ENCODE measurements at places on chromosomes 3 and 15.

DNA sequence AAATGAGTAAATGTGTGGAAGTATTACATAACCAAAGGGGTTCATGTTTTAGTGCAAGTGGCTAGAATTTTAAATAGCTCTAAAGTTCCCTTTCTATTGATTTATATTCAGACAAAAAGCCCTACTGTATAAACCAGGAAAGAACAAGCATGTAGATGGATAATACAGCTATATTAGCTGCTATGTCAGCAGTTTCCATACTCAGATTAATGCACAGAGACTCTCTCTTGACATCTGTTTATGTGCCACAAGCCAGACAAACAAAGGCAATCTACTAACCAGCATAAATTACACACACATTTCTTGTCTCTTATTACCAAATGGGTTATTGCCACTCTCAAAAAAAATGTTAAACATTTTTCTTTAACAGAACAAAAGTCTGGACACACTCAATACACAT lies 760.1 kb upstream of the NECTIN3 start:
- no peak for DNase-seq

- no peak for DNase-seq
Measured at GRCh38 chr3:120567370-120568201, 28.6 kb upstream of the NDUFB4 start.

GRCh38 chr3:46681856-46682540 lies 11.5 kb downstream of the ALS2CL start:
- no peak for DNase-seq

- no peak for DNase-seq
Measured at GRCh38 chr15:97759363-97759762, 201.1 kb upstream of the ARRDC4 start.

- no peak for DNase-seq
Measured at GRCh38 chr3:126294211-126294808, 62.9 kb downstream of the KLF15 start.

- DNase-seq, result no peak
Measured at GRCh38 chr3:49469037-49469935, 781 bp upstream of the DAG1 start.

GRCh38 chr15:66824424-66824823 lies 122.4 kb downstream of the SMAD6 start:
- DNase-seq, result no peak

DNA sequence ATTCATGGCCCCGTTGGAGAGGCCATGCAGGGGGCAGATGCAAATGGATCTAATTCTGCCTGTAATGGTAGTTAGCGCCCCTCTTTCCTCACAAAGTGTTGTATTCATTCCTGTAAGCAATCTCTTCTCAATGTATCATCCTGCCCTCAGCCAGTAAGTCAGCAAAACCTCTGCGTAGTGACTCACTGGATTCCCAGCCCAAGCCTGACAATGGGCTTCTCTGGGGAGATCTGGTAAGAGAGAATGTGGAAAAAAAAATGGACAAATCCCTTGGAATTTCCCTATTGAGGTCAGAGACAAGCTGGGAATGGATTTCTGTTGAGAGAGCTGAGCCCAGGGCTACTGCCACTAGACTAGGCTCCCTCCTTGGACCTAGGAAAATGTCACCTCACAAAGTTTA lies 25.4 kb downstream of the ADPGK start:
- no peak for DNase-seq

DNA sequence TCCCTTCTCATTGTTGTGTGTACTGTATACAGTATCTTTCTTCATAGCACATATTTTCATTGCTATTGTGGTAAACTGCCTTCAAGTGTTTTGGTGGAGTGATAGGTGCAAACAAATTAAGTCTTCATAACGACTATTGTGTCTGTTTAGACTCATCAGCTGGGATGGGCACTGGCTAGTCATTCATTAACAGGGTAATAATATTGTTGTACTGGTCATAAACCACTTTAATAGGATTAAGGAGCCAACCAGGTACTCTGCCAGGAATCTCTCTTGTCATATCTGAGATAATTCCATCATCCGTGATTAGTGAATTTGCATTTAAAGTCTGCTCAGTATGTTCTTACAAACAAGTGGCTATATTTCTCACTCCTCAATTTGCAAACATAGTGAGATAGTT lies 10.2 kb upstream of the TMEM45A start:
- DNase-seq, result no peak

DNA sequence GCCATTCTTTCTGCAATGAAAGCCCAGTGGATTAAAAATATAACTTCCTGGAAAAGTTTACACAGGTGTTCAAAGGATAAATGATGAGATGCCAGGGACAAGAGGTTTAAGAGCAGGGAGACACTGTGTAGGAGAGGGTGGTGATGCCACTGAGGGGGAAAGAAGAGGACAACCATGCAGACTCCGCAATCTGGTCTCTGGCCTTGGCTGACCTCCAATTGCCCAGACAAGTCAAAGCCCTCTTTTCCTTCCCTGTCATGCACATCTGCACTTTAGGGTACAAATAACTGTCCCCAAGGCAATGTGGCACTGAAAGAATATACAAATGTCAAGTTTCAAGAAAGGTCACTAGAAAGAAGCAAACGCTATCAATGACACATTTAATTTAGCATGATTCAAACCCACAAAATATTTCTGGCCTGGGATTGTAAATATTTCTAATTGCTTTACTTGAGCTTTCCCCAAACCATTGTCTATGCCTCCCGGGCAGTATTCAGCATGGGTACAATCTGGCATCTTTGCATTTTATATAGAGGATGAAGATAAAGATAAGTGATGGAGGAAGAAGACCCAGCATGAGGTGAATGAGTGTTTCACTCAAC lies 319.4 kb downstream of the PLCL2 start:
- DNase-seq, result no peak

- no peak for DNase-seq
Measured at GRCh38 chr3:88621586-88621985, 471.8 kb downstream of the C3orf38 start.

GRCh38 chr3:47762233-47762632 lies 19.5 kb downstream of the SMARCC1 start:
- DNase-seq, result no peak

DNA sequence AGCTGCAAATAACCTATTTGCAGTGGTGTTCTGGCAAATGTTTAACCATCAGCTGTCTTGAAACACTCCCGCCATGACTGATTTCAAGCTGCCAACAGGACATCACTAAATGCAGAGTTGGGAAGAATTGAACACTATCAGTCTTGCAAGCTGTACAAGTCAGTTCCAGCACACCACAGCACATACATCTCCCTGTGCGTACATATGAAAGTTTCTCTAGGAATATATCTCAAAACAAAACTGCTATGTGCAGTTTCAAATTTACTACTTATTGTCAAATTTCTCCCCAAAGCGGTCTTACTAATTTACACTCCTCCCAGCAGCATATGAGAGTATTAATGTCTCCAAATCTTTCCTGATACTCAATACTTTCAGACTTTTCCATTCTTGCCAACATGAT lies 30.4 kb upstream of the CORO2B start:
- no peak for DNase-seq

- no peak for DNase-seq
Measured at GRCh38 chr15:43208052-43209002, 12.5 kb downstream of the EPB42 start.

GRCh38 chr3:192063570-192063969 lies 602.6 kb downstream of the PYDC2 start:
- no peak for DNase-seq

- no peak for DNase-seq
Measured at GRCh38 chr3:196620161-196620604, 19.3 kb upstream of the NRROS start.

DNA sequence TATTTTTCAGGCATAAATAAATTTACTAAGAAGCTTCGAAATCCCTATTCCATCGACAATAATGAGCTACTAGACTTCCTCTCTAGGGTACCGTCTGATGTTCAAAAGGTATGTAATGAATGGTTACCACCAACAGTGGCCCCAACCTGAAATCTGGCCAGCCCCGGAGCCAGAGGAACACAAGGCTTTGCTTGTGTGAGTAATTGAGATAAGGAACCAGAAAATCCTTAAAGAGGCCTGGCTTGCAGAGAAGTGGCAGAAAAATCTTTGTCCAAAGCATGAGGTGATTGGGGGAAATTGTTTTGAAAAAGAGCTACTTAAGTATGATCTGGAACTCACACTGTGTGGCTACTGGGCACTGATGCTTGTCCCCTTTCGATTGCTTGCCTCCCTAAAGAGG lies 245.3 kb downstream of the MCTP2 start:
- DNase-seq, result no peak

DNA sequence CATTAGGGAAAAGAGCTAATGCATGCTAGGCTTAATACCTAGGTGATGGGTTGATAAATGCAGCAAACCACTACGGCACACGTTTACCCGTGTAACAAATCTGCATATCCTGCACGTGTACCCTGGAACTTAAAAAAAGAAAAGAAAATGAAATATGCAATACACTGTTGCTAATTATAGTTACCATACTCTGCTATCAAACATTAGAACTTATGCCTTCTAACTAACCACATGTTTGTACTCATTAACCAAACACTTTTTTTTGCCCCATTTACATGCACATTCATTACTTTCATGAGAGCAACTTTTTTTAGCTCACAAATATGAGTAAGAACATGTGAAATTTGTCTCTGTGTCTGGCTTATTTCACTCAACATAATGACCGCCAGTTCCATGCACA lies 253.1 kb downstream of the CGGBP1 start:
- DNase-seq, result no peak

- no peak for DNase-seq
Measured at GRCh38 chr3:52122491-52122890, 31.7 kb downstream of the POC1A start.

DNA sequence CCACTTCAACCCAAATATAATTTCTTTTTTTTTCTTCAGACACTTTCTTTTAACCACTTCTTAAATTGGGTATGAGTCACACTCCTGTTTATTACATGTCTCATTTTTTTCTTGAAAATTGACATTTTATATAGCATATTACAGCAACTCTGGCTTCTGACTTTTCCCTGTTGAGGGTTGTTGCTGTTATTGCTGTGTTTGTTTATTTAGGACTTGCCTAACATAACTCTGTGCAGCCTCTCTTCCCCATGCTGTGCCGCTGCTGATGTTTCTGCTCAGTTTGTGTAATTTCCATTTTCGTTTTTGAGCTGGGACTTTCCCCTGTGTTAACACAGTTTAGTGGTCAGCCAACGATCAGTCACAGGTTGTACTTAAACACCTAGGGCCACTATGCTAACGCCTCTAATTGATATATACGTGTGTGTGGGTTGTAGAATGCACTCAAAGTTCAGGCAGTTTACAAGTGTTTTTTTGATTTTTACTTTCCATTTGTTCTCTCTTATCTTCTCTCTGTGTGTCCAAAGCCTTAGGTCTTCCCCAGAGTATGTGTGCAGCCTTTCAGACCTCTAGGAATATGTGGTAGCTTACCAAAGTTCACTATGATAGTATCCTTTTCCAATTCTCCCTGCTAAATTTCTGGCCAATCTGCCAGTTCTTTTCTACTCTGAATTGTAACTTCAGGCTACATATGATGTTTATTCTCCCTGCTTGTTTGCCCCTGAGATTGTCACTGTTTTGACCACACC lies 337.2 kb downstream of the ZBTB20 start:
- no peak for DNase-seq

GRCh38 chr3:177396733-177397132 lies 199.5 kb upstream of the TBL1XR1 start:
- DNase-seq, result no peak

DNA sequence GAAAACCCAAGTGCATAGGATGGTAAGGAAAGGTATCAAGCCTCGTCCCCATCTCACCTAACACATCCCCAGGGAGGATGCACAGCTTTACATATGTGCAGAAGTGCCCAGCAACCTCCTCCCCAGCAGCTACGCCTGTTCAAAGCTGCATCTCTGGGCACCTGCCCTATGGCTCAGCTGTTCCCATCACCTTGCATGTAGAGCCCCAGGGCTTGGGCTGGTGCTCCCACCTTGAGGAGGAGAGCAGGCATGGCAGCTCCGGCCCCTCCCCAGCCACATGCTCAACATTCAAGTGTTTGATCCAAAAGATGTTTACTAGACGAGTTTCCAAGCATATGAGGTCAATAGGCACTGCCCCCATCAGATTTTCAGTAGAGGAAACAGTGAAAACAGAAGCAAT lies 173.5 kb downstream of the ATP10A start:
- no peak for DNase-seq

DNA sequence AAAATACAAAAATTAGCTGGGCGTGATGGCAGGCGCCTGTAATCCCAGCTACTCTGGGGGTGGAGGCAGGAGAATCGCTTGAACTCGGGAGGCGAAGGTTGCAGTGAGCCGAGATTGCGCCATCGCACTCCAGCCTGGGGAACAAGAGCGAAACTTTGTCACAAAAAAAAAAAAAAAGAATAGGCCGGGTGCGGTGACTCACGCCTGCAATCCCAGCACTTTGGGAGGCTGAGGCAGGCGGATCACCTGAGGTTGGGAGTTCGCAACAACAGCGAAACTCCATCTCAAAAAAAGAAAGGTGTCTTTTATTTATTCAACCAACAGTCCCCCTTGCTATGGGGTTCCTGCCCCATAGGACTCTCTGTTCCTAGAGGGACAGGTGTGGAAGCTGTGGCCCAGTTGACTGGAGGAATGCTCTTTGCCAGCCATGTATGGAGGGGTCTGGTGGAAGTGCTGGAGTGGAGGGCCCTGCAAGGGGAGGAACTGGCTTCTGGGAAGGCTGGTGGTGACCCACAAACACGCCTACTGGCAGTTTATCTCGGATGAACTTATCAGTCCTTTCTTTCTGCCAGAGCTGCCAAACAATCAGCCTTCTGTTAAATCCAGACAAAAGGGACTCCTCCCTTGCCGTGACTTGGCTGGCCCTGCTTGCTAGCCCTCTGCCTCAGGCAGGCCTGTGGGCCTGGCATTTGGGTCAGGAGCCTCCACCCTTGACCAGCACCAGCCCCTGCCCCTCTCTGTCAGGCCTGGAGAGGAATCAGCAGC lies 4.6 kb upstream of the DAG1 start:
- DNase-seq, result no peak

GRCh38 chr15:68764090-68764489 lies 56.6 kb downstream of the ANP32A start:
- DNase-seq, result no peak

DNA sequence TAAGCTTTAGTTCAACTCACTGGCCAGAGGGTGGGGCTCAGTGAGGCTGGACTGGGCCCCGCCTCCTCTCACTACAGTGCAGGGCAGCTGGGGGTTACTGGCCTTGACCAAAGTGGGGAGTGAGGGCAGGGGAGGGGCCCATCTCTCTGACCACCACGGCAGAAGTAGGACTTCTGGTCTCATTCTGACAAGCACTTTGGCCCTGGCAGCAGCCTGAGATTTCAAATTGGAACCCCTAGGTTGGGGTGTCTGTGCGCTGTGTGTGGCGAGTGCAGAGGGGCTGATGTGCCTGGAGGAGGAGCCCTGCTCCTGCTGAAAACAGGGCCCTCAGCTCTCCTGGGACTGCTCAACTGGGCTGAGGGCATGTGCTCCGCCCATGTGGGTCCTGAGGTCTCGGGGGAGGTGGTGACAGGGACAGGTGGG lies 60.3 kb upstream of the RPL32 start:
- no peak for DNase-seq

- no peak for DNase-seq
Measured at GRCh38 chr3:89859757-89860156, 752.3 kb downstream of the EPHA3 start.
